Activated CD8-positive, alpha-beta T cell treated with anti-CD3 and anti-CD28 coated beads for 36 hours (primary cell): ENCODE measurements at places on chromosomes 16 and 17. TPM values are rescaled to one million over a fixed set of nuclear protein-coding genes. Genes with fewer than 3 reads are reported as not detected.

The GNG13 gene
- not detected for total RNA-seq

The SALL1 gene
- not detected for total RNA-seq

The RNF135 gene
- total RNA-seq = 6.6 TPM

The WNK4 gene
- 0.65 TPM for total RNA-seq

The SCNN1G gene
- total RNA-seq = not detected

The CDRT15L2 gene
- total RNA-seq = not detected

The ZNF768 gene
- 9.2 TPM for total RNA-seq

The KLHL10 gene
- total RNA-seq = not detected

The MT1E gene
- total RNA-seq = 23.3 TPM

GRCh38 chr17:7656958-7657609, 6.4 kb downstream of the ATP1B2 start:
- DNase-seq = no peak

DNA sequence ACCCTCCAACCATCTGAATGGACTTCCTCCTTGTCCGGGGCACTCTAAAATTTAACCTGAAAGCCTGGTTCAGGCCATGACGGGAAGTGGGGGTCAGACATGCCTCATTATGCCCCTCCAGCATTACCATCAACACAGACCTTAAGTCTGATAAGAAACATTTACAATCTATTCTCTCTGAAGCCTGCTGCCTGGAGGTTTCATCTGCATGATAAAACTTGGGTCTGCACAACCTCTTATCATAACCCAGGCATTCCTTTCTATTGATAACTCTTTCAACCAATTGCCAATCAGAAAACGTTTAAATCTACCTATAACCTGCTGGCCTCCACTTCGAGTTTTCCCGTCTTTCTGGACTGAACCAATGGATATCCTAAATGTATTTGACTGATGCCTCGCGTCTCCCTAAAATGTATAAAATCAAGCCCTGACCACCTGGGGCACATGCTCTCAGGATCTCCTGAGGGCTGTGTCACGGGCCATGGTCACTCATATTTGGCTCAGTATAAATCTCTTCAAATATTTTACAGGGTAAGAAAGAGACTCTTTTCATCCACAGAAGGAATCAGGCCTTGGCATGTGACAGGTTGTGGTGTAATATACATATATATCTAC, 45.6 kb downstream of the LYRM1 start:
- no peak for DNase-seq

DNA sequence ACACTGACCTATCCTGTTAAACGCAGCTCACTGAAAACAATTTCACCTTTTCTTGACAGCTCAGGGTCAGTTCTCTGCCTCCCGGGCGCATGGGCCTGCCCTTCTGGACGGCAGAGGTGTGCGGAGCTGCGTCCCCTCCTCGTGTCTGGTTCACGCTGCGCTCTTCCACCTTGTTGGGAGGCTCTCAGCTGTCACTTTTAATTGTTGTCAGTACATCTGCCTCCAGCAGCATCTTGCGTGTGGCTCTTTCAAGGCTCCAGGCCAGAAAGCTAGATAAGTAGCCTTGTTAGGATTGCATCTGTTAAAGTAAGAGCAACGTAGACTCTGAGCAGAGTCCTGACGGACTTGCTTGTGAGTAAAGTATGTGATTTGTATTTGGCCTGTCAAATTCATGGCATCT, 59.4 kb downstream of the MGAT5B start:
- no peak for DNase-seq

DNA sequence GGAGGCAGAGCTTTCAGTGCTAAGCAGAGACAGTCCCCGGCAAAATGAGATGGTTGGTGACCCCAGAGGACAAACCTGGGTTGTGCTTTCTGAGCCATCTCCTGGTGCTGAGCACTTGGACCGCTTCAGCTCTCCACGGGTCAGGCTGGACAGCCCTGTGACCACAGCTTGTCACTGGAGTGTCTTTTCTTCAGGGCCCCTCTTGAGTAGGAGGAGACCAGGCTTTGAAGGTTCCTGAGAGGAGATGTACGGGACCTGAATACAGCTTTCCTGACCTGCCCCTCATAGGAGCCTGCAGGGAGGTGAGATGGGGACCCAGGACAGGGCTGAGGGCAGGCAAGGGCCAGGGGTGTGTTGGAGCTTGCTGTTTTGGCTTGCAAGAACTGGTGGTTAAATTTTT, 17.8 kb upstream of the ADGRG1 start:
- no peak for DNase-seq

DNA sequence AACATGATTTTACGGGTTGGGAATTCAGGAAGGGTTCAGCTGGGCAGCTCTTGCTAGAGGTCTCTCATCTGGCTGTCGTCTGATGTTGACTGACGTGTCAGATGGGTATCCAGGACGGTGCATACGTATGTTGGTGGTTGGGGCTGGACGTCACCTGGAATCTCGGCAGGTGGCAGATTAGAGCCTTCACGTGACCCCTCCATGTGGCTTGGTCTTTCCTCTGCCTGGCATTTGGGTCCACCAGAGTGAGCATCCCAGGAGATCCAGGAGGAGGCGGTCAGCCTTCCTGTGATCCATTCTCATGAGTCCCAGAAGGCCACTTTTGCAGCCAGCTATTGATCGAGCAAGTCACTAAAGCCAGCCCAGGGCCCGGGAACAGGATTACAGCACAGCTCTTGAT, 202.7 kb downstream of the FOXL1 start:
- DNase-seq = no peak

DNA sequence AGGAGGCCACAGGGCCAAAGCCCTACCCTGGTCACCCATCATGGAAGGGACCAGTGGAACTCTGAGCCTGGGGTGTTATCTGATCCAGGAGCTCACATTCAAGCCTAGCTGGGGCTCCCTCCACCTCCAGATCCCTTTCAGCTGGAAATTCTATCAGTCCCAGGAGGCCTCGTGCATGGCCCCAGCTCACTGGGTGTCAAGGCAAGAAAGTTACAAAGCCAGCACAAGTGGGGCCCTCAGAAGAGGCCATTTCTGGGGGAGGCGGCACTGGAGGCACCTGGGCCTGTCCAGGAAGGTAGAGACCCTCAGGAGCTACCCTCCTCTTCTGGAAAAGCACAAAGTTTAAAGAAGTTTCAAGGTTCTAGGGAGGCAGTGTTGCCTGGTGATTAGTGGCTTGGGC, 4.8 kb downstream of the CA7 start:
- DNase-seq = no peak

- DNase-seq = peak; percentile 26
Measured at GRCh38 chr16:54936201-54936978, 5.7 kb downstream of the IRX5 start.

DNA sequence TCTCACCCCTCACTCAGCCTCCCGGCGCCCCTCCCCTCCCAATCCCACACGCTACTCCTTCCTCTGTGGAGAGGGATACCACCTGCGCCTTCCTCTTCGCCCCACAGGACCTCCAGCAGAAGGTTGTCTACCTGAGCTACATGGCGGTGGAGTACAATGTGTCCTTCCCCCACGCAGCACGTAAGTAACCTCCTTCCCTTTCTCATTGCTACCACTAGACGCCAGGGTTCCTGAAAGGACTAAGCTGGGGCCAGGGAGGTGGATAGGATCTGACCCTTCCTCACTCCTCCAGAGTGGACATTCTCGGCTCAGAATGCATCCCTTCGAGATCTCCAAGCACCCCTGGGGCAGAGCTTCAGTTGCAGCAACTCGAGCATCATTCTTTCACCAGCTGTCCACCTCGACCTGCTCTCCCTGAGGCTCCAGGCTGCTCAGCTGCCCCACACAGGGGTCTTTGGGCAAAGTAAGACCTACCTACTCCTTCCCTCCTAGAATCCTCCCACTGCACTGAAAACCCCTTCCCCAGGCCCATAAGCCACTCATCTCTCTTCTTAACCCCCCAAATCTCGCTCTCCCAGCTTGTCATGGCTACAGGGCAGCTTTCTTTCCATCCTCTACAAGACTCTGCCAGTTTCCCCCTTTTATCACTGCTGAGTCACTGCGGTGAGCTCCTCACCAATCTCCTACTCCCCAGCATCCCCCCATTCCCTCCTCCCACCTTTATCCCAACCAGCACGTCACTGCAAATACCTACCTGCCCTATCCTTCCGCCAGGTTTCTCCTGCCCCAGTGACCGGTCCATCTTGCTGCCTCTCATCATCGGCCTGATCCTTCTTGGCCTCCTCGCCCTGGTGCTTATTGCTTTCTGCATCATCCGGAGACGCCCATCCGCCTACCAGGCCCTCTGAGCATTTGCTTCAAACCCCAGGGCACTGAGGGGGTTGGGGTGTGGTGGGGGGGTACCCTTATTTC, 1.5 kb downstream of the CD68 start:
- DNase-seq = no peak

GRCh38 chr16:19657831-19658230, 60.2 kb downstream of the KNOP1 start:
- no peak for DNase-seq

- DNase-seq = no peak
Measured at GRCh38 chr16:55502801-55503366, 6.0 kb upstream of the LPCAT2 start.

DNA sequence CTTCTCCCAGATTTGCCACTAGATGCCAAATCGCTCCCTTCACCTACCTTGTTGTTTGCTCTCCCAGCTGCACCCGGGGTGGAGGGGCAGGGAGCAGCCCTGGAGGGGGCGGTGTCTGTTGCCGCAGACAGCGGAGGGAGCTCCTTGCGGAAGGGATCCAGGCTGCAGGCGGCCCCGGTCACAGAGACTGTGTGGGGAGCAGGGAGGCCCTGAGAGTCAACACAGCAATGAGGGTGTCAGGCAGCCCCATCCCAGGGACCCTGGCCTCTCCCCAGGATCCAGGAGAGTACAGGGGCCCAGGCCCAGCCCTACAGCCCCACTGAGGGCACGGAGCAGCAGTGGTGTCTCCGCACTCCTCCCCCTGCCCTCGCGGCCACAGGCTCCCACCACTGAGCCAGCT, 50.5 kb upstream of the CHMP6 start:
- no peak for DNase-seq

DNA sequence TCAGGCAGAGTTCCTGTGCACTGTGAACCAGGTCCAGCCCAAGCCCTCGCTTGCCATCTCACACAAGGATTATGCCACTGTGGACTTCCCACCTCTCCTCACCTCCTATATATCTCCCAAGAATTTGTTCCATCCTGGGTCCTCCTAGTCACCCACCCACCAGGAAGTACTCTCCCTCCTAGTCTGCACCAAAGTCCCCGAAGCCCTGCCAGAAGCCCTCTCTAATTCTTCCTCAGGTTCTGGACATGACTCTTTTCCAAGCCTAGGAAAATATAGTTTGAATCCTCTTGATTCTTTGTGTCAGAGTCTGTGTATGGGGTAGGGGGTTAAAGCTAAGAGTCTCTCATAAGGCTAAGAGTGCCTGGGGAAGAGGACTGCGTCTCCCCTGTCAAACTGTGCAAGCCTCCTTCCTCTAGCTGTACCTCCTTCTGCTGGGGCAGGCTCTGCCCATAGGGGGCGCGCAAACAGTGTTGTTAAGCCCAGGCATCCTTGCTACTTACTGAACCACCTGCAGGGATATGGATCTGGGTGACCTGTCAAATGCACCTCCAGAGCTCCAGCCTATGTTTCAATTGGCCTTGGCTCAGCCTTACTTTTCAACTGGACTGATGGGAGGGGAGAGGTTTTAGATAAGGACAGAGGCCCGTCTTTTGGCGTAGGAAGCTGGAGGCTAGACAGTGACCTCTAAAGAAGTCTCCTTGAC, 16.6 kb upstream of the DLX4 start:
- DNase-seq = peak; percentile 95

DNA sequence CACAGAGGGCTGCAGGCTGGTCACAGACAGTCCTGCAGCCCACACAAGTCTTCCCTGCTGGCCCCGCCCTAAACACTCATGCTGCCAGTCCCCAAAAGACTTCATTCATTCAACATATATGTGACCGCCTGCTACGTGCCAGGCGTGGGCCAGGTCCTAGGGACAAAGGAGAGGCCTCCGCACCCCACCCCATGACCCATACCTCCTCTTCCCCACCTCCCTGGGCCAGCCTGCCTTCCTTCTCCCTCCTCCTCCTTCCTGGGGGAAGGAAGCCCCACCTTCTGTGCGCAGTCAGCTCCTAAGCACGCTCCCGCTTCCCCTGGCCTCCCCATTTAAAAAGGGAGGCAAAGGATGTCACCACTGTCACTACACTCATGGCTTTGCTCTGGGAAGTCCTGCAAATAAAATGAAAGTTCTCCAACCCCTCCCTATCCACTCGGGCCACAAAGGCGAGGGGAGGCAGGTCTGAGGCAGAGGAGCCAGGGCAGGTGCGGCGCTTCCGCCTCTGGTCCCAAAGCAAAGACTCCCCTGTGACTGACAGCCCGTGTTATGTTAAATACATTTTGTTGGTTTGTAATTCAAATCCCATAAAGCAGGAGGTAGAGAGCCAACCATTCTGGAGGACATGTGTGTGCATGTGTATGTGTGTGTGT, 9.0 kb downstream of the DNAAF8 start:
- DNase-seq = peak; percentile 35
